ENCODE measurements at places on chromosomes 1 and 21.

GRCh38 chr1:214124281-214124805 is 136.6 kb downstream of the PROX1 start:
- no peak for DNase-seq

DNA sequence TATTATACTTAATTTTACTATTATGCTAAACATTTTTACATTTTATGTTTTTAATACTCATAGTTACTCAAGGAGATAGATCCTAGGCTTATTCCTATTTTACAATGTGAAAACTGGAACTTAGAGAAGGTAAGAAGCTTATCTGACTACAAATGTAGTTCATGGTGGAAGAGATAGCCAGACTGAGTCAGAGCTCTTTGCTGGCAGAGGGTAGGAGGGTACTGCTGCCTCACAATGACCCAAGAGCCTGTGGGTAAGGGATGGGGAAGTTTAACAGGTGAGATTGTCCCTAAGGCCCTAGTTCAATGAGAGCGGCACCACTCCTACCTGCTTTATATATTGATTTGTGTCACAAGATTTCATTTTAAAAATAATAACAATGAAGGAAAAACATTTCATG is 34.1 kb upstream of the NEK7 start:
- no peak for DNase-seq

GRCh38 chr21:26809745-26810144 is 35.5 kb downstream of the ADAMTS1 start:
- no peak for DNase-seq

- DNase-seq: no peak
Measured at GRCh38 chr21:39671986-39672385, 59.2 kb downstream of the B3GALT5 start.

DNA sequence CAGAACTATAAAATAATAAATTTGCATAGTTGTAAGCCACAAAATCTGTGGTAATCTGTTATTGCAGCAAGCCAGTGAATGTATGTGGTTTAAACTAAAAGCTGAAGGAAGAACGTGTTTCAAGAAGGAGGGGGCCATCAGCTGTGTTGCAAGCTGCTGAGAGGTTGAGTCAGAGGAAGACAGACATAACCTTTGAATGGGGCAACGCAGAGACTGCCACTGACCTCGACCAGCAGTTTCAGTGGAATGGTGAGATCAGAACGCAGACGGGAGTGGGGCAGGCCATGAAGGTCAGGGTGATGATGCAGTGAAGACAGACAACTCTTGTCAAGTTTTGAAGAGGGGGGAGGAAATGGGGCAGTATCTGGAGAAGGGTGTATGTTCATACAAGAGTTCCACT is 23.2 kb upstream of the QSOX1 start:
- peak; percentile 62 for DNase-seq

DNA sequence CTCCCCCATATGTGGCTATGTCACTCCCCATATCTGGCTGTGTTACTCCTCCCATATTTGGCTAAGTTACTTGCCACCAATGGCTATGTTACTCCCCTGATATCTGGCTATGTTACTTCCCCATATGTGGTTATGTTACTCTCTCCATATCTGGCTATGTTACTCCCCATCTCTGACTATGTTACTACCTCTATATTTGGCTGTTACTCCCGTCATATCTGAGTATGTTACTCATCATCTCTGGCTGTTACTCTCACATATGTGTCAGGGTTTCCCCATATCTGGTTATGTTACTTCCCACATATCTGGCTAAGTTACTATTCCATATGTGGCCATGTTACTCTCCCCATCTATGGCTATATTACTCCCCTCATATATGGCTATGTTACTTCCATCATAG is 50.3 kb upstream of the MAP10 start:
- no peak for DNase-seq

GRCh38 chr1:61353797-61354406 is 271.5 kb downstream of the NFIA start:
- no peak for DNase-seq

GRCh38 chr1:27970401-27970800 is 10.6 kb downstream of the XKR8 start:
- DNase-seq: no peak

DNA sequence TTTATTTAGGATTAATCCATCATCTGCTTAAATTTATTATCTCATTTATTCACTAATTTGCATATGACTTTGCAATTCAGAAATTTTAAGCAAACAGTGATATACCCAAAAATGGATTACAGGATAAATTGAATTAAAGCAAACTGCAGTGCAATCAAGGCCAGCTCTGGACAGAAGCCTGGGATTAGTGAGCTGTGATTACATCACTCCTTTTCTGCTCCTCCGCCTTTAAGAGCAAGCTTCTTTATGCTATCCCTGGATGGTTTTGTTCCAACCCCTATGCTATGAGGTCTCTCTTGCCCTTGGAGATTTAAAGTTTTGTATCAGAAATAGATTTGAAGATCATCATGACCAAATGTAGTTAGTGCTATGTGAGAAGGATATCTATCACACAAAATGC is 32.6 kb downstream of the GPR52 start:
- DNase-seq: no peak

- no peak for DNase-seq
Measured at GRCh38 chr1:193262661-193263060, 76.2 kb upstream of the B3GALT2 start.

GRCh38 chr1:208179263-208179816 is 64.8 kb downstream of the PLXNA2 start:
- no peak for DNase-seq

GRCh38 chr1:103160281-103160680 is 52.0 kb upstream of the COL11A1 start:
- DNase-seq: no peak

DNA sequence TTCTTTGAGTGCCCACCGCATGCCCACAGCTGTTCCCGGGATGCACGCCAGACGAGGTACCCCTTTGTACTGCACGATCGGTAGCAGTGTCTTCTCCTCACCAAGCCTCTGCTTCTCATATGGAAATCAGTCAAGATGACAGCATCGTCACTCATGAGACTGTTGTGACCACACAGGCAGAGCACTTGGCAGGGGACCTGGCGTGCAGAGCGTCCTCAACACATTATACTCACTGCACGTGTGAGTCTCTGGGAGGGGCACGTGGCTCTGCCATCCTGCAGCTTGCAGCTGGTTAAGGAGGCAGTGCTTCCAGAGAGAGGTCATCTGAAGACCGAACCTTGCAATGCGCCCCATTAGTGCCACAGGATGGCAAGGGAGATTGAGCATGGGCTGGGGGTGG is 266.8 kb downstream of the NPHP4 start:
- DNase-seq: no peak

- peak; percentile 18 for DNase-seq
Measured at GRCh38 chr1:39631361-39632322, 7.8 kb downstream of the HEYL start.

DNA sequence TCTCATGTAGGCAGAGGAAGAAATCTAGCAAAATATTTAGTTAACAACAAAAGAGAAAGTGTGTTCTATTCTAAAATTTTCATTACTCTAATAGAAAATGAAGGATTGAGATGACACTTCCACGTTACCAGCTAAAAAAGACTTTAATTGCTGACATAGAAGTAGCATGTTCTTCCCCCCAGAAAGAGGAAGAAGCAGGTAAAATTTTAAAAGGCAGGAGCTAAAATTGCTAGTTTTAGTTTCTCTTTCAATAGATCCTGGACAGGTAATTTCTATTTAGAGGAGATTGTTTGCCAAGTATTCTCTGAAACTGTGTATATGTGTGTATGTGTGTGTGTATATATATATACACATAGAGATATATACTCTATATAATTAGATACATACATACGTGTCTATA is 248.1 kb upstream of the FMN2 start:
- no peak for DNase-seq

- DNase-seq: no peak
Measured at GRCh38 chr1:6280761-6281451, 20.0 kb upstream of the GPR153 start.

- no peak for DNase-seq
Measured at GRCh38 chr1:43789604-43790550, 82.5 kb downstream of the ST3GAL3 start.

DNA sequence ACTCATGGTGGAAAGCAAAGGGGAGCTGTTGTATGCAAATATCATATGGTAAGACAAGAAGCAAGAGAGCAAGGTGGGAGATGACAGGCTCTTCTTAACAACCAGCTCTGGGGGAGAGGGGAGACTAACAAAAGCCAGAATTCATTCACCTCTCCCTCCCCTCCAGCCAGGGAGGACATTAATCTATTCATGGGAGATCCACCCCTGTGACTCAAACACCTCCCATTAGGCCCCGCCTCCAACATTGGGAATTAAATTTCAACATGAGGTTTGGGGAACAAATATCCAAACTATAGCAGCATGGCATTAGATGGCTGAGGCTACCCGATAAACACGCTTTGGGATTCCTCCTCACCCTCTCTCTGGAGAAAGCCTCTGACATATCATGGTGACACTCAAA is 210.6 kb downstream of the RHOU start:
- DNase-seq: no peak

DNA sequence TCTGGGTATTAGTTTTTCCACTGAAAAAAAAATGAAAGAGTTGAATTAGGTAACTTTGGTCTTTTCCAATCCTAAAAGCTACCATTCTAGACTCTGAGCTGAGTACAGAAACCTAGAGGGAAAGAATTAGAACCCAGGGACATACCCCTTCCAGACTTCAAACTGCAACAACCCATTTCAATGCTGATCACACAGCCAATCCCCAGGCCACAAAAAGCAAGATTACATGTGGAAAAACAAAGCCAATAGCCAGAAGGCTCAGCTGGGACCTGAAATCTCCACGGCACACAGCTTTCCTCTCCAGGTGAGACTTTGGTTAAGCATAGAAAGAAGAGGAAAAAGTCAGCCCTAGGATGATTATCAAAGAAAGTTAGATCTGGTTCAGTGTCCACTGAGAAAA is 88.8 kb downstream of the JAK1 start:
- no peak for DNase-seq

GRCh38 chr1:66265796-66266195 is 268.2 kb upstream of the SGIP1 start:
- DNase-seq: no peak

DNA sequence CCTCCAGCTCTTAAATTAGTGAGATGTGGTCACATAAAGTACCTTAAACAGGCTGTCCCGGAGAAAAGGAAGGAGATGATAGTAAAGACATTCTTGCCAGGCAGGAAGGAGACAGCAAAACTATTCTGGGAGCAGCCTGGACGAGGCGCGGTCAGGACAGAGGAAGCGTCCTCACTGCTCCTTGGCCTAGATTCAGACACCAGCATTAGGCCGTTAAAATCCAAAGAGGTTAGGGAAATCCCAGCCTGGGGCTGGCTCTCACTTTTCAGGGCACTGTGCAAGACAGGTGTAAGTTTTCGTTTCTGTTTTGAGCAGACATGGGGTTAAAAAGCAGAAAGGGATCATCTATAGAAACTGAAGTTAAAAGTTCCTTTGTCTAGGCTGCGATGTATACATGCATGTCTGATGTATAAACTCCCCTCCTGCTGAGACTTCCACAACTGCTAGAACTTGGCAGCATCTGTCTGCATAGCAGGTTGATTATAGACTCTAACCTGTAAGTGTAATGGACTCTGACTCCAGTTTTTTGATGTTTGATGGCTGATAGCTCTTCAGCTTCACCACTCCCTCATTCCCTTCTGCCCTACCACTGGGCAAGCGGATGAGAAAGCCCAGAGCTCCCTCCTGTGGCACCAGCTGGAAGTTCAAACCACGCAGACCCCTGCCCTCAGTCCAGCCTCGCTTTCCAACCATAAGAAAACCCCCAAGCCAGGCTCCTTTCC is 21.5 kb downstream of the STPG1 start:
- peak; percentile 68 for DNase-seq

- no peak for DNase-seq
Measured at GRCh38 chr1:216430744-216431143, 7.5 kb upstream of the USH2A start.

DNA sequence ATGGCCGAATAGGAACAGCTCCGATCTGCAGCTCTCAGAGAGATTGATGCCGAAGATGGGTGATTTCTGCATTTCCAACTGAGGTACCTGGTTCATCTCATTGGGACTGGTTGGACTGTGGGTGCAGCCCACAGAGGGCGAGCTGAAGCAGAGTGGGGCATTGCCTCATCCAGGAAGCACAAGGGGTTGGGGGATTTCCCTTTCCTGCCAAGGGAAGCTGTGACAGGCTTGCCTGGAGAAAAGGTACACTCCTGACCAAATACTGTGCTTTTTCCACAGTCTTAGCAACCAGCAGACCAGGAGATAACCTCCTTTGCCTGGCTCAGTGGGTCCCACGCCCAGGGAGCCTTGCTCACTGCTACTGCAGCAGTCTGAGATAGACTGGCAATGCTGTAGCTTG is 66.9 kb downstream of the HSD3B1 start:
- DNase-seq: no peak

- DNase-seq: peak; percentile 42
Measured at GRCh38 chr1:2148691-2149090, 45.9 kb downstream of the FAAP20 start.

DNA sequence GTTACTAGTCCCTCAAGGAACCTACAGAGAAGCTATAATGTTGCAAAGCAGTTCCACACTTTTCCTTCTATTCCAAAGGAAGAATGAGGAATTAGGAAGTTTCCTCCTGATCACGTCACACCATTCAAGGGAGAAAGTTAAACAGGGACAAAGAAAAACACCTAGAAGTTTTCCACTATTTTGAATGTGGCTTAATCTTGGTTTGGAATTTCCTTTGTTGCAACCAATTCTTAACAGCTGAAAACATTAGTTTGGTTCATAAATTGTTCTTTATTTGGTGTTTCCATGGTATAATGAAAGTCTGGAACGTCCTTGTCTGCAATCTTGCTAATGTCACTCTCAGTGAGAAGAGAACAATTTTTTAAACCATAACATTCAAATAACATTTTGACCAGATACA is 8.4 kb downstream of the MNDA start:
- no peak for DNase-seq

- no peak for DNase-seq
Measured at GRCh38 chr1:21546122-21546825, 37.1 kb downstream of the ALPL start.

GRCh38 chr1:167244244-167244643 is 23.6 kb downstream of the POU2F1 start:
- DNase-seq: no peak

DNA sequence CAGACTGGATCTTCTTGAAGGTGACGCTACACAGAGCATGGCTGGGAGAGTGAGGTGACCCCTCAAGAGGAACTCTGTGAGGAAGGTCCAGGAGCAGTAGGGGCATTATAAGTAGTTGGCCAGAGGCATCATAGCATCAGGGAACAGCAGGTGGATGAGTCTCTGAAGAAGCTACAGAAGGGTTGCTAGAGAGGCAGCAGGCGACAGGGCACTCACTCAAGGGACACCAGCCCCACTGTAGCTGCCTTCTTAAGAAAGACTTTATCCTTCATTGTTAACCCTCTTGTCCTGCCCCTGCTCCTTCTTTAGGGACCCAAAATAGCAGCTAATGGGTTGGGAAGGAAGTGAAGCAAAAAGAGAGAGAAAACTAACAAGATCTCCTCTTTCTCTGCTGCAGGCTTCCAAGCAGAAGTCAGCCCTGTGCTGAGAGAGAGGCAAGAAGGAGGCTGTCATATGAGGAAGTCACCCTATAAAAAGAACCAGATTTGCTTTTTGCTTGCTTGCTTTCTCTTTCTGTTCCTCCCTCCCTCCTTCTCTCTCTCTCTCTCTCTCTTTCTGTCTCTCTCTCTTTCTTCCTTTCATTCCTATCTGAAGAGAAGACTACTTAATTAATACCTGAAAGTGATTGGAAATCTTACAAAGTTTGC is 7.7 kb upstream of the CD5L start:
- DNase-seq: no peak

Data from stimulated activated CD4-positive, alpha-beta T cell treated with anti-CD3 and anti-CD28 coated beads, Interleukin-1b, Interleukin-23, amount 100 ng/mL, for 48 hours (primary cell).